ENCODE measurements at places on chromosomes 11 and 22.

- DNase-seq, result no peak
Observed at GRCh38 chr22:44263547-44263946, 49.2 kb downstream of the SHISAL1 start.

DNA sequence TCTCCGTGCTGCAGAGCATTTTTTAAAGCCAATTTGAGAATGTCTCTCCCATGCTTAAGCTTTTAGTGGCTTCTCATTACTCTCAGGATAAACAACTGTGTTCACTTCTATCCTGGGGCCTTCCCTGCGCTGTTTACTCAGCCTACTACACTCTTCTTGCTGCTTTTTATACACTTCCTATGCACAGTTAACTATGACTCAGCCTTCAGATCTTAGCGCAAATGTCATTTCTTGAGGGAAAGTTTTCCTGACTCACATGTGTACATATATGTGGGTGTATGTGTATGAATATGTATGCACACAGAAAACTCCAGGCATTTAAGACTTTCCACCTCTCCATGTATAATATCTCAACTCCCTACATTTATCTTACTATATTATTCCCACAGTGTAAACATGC lies 9.8 kb downstream of the THAP12 start:
- DNase-seq, result no peak

DNA sequence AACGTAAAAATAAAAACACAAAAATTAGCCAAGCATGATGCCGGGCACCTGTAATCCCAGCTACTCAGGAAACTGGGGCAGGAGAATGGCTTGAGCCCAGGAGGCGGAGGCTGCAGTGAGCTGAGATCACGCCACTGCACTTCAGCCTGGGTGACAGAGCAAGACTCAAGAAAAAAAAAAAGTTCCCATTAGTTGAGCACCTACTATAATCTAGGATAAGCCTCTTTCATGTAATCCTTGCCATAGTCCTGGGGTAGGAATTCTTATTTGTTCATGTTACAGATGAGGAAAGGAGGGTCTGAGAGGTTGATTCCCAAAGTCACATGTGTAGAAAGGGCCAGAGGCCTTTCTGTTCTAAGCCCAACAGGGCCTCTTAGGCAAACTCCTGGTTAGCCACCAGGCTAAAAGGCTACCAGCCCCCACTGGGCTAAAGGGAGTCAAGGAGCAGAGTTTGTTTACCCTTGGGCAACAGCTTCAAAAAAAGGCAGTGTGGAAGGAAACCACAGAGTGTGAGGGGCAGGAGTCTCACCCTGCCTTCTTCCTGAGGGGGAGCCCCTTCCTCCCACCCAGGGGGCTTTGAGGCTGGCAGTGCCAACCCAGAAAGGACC lies 21.6 kb upstream of the CSNK1E start:
- no peak for DNase-seq

DNA sequence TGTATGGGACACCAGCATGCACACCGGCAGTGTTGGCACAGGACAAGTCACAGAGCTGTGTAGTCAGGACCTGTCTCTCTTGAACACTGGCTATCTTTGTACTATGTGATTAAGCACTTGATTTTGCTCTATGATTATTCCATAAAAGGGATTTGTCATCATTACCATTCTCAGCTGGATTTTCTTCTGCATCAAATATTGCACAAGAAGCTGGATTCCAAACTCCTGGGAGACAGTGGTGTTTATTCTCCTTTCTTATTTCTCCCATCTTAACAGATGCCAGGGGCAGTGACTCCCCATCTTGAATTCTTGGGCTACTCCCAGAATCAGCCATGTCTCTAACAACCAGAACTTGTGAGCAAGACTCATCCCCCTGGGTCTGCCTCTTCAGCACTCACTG lies 62.5 kb upstream of the GNAZ start:
- no peak for DNase-seq

DNA sequence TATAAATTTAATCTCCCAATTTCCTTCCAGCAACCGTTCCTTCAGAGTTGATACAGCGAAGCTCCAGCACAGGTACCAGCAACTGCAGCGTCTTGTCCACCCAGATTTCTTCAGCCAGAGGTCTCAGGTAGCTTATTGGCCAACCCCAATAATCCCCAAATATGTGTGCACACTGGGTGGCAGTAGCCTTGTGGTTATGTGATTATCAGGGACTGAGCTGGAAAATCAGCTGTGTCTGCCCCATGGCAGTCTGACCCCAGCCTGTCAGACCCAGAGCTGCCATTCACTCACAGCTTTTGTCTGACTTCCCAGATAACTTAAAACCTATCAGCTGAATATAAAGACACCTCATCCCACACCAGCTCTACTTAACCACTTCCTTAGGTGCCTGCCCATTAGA lies 2.0 kb downstream of the HSCB start:
- DNase-seq, result no peak

- DNase-seq, result no peak
Observed at GRCh38 chr11:6898911-6899310, 6.6 kb upstream of the OR2D2 start.

DNA sequence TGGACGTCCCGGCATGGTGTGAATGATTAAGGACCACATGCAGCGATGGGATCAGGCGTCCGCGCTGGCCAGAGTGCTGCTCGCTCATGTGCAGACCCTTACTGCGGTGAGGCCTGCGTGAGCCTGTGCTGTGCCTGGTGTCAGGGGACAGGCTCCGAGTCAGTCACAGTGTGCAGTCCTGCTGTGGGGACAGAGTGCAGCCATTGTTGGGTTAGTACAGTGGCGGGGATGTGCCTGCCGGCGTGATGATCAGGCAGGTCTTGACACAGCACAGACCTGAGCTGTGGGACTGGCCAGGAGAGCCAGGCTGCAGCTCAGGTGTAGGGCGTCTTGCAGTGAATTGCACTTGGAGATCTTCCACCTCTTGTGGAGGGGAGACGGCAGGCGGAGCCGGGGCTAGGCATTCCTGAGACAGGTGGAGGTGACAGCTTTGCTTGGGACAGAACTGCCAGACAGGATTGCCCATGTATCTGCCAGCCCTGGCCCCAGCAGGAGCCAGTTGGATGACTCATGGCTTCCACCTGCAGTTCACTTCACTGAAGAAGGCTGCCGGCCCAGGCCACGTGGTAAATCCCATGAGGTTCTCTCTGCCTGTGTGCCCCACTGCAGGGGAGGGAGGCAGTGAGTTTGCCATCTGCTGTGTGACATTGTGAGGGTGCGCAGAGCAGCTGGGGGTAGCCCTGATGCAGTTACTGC lies 17.3 kb downstream of the TRMU start:
- DNase-seq, result no peak

DNA sequence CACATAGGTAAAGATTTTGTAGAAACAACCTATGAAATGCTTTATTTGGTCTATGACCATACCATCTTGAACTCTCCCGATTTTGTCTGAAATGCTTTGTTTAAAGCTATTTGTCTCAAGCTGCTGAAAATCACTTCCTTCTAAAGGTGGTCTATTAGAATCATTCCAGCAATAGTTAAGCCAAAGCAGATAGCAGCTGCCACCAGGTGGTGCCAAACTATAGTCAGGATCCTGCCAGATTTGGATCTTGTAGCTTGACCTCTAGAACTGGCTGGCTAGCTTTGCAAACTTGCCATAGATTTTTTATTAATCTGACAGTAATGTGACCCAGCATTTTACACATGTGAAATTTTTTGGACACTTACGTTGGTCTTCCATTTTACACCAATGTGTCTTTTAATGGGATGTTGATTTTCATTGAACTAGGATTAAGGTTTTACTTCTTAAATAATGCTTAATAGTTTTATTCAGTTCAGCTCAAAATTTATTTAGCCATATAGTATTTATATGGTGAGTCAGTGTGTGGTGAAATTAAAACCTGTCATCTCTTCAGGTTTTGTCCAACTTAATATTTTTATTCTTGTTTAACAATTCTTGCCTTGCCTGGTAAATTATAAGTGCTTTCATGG lies 19.7 kb downstream of the CTR9 start:
- DNase-seq, result peak; percentile 26

DNA sequence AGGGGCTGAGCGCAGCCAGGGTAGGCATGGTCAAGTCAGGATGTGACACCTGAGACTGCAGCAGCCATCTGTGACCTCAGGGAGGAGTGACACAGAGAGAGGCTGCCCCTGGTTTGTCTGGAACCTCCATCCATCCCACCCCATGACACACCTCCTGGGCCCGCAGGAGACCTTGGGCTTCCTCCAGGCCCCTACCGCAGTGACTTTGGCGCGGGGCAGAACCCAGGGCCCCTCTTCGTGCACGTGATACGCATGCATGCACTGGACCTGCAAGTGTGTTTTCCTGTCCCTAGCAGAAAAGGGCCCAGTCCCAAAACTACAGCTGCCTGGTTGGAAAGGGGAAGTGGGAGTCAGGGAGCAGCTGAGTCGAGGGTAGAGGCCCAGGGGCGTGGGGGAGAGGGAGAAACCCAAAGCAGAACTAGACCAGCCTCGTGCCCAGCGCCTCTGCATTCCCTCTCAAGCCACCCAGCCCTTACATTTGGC lies 7.9 kb upstream of the CYTH4 start:
- DNase-seq, result no peak

- no peak for DNase-seq
Observed at GRCh38 chr11:28566339-28567089, 458.3 kb downstream of the METTL15 start.

- DNase-seq, result no peak
Observed at GRCh38 chr11:30605036-30605605, 19.0 kb upstream of the MPPED2 start.

GRCh38 chr11:115920092-115920461 lies 415.9 kb upstream of the CADM1 start:
- no peak for DNase-seq

DNA sequence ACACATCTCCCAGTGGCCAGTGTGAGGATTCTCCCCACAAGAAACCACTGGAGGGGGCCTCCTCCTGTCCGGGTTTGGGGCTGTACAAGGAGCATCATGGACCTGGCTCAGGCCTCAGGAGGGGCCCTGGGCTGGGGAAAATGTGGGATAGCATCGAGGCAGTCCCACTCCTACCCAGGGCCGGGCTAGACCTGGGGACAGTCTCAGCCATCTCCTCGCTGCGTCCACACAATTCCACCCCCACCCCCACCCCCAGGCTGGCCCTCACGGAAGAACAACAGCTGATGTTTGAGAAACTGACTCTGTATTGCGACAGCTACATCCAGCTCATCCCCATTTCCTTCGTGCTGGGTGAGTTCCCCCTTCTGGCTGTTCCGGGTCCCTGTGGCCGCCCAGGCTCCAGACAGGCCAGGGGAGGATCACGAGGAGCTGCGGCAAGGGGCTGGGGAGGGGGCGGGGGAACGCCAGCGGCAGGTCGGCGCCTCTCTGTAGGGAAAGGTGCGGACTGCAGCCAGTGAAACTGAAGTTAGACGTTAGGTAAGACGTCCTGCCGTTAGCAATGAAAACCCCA lies 4.8 kb downstream of the BEST1 start:
- DNase-seq, result no peak
